NCI-H748 treated with DMSO at 0.1 percent for 48 hours (cell line): ENCODE measurements at places on chromosomes 7 and 10.
A peak's percentile ranks its signal among the peaks of the same experiment; 100 is the strongest.

DNA sequence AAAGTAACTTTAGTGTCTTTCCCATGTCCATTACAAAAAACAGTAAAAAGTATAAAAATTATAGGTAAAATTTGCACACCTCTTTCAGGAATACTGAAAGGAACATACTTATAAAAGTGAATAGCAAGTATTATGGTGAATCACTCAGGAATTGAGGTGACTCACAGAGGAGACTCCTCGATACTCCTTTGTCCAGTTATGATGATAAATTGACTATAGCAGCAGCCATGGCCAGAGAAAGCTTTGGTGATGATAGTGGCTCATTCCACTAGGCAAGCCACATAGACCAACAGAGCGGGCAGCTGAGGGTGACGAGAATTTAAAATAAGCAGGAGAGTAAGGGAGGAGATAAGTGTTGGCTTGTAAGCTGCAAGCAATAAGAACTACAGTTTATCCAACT lies 1231.1 kb upstream of the CELF2 start:
- no peak for DNase-seq

DNA sequence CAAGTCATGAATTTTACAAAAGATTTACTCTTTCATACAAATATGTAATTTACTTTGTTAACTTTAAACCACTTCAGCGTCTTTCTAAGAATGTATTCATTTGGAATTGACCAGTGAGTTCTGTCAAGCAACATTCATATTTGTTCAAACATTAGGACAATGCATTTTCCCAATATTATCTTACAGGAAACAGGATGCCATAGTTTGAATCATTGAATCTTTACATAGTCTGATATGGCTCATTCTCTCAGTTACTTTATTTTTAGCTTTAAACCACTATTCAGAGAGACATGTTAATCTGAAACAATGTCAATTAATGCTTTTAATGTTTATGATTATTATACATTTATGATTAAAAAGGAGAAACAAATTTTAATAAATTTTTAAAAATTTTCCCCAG lies 21.1 kb upstream of the MEOX2 start:
- no peak for DNase-seq

GRCh38 chr10:124992462-124993344 lies 50.8 kb downstream of the ZRANB1 start:
- no peak for DNase-seq

GRCh38 chr10:123140164-123140982 lies 4.6 kb downstream of the HMX3 start:
- DNase-seq, result no peak

DNA sequence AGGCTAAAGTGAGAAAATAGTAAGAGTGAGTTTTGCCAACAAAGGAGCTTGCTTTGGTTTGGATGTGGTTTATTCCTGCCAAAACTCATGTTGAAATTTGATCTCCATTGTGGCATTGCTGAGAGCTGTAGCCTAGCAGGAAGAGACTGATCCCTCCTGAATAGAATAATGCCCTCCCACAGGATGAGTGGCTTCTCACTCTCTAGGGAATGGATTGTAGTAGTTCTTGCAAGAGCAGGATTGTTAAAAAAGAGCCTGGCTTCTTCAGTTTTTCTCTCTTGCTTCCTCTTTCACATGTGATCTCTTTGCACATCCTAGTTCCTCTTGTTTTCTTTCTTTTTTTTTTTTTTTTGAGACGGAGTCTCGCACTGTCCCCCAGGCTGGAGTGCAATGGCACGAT lies 34.4 kb downstream of the ASAH2 start:
- DNase-seq, result no peak

DNA sequence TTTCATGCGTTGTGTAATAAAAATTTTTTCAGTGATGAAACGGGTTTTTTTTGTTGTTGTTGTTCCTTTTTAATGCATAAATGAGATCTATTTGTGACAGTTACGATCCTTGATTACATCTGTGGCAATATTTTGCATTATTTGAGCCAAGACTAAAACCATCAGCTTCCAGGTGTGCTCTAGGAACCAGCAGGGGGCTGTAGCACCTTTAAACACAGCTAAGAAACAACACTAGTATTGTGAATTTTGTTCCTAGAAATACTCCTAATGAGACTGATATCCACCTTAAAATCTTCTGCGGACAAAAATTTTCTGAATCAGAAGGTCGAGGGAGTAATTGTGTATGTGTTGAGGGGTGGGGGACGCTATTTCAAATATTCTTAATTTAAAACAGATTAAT lies 52.6 kb downstream of the FGFBP3 start:
- DNase-seq, result no peak

- DNase-seq, result no peak
Measured at GRCh38 chr10:131381576-131381975, 70.1 kb upstream of the TCERG1L start.

DNA sequence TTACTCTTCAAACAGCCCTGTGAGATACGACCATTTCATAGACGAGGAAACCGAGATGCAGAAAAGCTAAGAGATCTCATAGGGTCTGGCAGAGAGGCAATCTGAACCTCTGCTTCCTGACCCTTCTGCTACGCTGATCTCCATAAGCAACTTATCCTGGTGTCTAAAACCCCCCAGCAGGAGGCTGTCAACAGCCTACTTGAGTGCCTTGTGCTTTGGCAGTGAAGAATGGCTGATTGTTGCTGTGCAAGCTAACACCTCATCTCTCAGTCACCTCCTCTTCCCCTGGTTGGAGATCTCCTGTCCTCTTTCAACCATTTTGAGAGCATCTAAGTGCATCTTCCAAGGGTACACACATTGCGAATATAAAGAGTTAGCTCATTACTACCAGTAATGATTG lies 86.2 kb downstream of the AOAH start:
- no peak for DNase-seq

DNA sequence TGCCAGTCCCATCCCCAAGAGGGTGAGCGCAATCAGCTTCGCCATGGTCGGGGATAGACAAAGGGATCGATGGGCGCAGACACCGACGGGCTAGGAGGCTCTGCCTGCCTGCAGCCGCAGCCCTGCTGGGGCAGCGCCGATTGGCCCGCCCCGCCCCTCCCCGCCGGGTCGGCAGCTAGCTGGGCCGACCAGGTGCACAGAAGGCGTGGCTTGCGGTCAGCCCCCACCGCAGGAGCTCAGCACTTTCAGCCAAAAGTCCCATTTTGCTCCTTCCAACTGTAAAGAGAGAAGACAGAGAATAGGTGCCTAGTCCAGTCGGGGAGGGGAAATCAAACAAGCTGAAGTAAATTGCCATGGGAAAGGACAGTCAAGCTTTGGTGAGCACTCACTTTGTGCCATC lies at the start of gene PON1:
TSS of gene PON1 (minus strand) at position 102 of the 400 bp plus-strand sequence. CDS start at position 45, 57 bp downstream.
- peak; percentile 62 for DNase-seq

GRCh38 chr10:30967650-30968410 lies 63.8 kb downstream of the ZNF438 start:
- no peak for DNase-seq

GRCh38 chr7:15352421-15353206 lies 209.2 kb downstream of the AGMO start:
- no peak for DNase-seq

GRCh38 chr10:70135684-70136083 lies 3.1 kb upstream of the AIFM2 start:
- DNase-seq, result no peak

- no peak for DNase-seq
Measured at GRCh38 chr7:28466341-28466740, 54.0 kb downstream of the CREB5 start.

DNA sequence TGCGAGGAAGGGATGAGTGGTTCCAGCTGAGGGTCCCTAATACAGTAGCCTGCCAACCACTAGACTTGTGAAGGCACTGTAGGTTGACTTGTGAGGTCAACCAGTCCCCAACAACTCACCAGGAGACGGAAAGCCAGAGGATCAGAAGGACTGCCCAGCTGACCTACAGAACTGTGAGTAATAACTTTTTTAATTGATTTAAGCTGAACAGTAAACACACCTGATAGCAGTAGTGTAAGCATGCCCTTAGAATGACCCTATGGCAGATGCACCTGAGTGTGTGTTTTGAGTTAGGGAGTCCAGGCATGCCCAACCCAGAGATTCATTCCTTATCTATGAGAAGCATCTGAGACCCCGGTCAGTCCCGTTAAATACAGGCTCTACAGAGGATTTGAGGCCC lies 14.1 kb downstream of the PRLHR start:
- DNase-seq, result no peak

DNA sequence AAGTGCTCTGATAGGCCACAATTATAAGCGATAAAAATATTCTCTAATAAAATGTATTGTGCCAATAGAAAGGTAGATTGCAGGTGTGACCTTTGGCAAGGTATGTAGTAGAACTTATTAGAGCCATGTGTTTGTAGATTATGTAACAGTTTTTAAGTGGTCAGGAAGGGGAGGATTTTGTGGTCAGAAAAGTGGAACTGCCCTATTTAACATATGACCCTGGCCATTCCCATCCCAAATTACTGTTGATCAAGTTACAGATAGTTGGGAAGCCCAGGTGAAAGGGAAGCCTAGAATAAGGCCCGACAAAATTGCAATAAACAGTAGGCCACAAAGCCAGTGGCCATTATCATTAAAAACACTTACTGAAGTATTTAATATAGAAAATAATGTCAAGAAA lies 89.2 kb downstream of the SPAG6 start:
- no peak for DNase-seq

DNA sequence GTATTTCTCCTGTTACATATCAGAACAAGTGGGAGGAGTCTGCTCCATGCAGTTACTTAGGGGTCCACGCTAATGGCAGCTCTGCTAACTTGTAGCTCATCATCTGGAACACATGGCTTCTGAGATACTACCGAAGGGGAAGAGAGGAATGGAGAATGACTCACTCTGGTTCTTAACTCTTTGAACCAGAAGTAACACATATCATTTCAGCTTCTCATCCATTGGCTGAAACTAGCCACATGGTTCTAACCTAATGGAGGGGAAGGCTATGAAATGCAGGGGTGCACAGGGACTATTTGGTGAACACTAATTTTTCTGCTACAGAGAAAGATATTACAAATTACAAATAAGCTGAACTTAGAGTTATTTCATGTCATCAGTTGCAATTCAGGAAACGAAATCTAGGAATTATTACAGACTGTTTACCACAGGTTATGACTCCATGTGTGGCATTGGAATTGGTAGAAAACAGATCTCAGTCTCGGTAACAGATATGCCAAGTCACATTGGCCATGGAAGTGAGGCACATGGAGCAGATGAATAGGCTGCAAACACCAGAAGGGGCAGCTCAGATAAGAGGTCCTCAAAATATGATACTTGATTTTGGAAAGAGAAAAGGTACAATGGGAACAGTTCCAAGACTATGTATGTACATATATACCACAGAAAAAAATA lies 9.4 kb upstream of the KAT6B start:
- no peak for DNase-seq

GRCh38 chr7:135980665-135981180 lies 3.6 kb upstream of the MTPN start:
- DNase-seq, result no peak

GRCh38 chr7:100493476-100494264 lies 9.9 kb downstream of the NYAP1 start:
- no peak for DNase-seq

- no peak for DNase-seq
Measured at GRCh38 chr7:83468251-83468739, 180.6 kb downstream of the SEMA3E start.

GRCh38 chr10:93075369-93076221 lies 1.9 kb downstream of the CYP26A1 start:
- DNase-seq, result no peak

DNA sequence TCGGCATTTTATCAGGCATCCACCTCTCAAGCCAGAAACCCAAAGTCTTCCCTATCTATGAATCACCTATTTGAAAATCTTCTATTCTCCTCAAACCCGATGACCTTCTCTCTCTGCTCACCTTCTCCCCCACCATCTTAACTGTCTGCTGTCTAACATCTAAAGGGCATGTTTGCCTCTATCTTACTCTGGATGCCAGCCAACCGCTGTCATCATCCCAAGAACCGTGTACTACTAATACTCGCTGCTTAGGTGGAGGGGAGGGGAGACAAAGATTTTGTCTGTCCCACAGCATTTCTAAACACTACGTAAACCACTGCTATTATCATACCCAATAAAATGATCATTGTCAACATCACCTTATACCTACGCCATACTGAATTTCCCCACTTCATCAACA lies 29.5 kb downstream of the PAXIP1 start:
- DNase-seq, result no peak

DNA sequence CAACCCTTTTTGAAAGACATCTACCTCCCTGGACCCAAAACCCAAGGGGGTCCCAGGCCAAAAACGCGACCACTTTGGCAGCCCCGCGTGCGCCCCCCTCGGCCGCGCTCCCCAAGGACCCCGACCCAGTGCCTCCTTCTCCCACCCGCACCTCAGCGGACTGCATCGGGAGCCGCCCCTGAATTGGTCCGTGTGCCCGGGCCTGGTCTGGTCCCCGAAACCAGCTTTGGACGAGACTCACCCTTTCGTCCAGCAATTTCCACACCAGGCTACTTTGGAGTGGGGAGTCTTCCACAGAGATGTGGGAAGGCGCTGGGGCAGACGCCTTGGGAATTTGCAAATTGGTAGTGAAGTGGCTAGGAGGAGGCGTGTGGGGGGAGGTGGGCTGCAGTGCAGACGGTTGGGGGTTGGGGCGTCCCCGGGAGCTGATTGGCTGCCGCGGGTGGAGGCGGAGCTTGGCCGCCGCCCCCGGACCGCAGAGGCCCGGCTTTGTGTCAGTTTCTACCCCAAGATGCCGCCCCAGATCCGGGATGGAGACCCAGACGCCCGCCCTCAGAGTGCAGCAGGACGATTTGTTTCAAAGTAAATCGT lies 16.9 kb downstream of the TCAF1 start:
- DNase-seq, result no peak

DNA sequence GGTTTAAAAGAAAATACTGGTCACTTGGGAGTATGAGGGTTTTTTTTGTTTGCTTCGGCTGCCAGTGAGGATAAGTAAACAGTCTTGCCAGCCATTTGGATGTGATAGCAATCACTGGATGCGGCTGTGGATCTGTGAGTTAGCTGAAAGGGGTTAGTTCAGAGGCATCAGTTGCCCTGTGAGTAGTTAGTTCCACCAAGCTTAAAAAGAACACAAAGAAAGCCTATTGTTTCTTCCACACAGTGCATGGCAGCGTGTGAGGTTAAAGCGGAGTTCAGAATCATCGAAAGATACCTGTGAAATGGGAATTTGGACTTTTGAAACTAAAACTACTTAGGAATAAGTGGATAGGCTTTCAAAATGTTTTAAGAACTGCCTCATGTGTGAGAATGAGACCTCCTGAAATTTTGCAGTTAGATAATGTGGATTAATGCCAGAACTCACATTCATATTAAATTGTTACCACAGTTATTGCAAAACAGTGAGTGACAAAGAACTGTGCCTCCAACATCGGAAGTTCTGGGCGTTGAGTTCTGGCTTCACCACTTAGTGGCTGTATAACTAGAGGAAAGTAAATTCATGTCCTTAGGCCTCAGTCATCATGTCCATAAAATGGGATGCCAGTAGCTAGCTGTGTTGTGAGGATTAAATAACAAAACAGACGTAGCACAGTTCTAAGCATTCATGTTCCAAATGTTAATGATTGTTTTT lies 31.3 kb downstream of the KIAA1217 start:
- DNase-seq, result no peak

GRCh38 chr10:73079779-73080541 lies 16.7 kb downstream of the P4HA1 start:
- DNase-seq, result no peak

- DNase-seq, result no peak
Measured at GRCh38 chr10:30459283-30459682, 25.3 kb downstream of the MAP3K8 start.

- DNase-seq, result no peak
Measured at GRCh38 chr10:1035201-1035600, 9.5 kb upstream of the IDI2 start.
